Fibroblast of skin of back (primary cell): ENCODE measurements at places on chromosomes 16 and 17.
A peak's percentile ranks its signal among the peaks of the same experiment; 100 is the strongest.

- no peak for DNase-seq
These were observed 304.5 kb downstream of the CPPED1 start for GRCh38 chr16:12499032-12499745.

DNA sequence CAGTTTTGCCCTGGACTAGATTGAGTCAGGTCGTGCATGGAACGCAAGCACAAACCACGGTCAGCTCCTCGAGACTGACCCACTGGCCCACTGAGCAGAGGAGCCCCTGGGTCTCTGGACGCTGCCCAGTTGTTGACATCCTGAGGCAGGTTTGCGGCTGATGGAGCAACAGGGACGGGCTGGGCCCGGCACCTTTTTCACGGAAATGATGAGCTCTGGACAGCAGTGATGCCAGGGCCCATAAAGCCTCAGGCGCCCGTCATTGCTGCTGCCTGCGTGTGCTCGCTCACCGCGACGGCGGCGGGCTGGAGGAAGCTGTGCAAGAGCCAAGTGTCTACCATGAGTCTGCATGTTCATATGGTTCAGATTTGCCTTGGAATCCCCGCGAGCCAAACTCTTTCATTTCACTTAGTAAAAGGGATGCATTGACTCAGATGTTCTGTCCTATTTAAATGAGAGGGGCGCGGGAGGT, 30.8 kb upstream of the CRISPLD2 start:
- peak; percentile 51 for DNase-seq

GRCh38 chr17:82228278-82228841, 482 bp upstream of the SLC16A3 start:
- DNase-seq: no peak

- DNase-seq: no peak
These were observed 157.9 kb downstream of the TOX3 start for GRCh38 chr16:52389045-52389444.

DNA sequence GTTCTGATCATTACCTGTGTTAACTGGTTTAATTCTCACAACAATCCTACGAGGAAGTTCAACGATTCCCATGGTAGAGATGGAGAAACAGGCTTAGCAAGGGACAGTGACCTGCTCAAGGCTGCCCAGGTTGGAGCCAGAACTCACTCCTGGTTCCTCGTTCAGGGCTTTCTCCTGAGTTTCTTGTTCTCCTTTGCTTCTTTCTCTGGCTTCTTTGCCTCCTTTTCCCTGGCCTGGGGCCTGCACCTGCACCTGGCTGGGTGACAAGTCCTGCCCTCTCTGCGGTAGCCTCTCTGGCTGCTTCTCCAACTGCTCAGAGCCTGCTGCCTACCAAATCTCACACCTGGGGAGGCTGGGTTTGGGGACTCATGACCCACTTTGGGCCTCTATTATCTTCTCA, 2.8 kb downstream of the CCL22 start:
- no peak for DNase-seq

DNA sequence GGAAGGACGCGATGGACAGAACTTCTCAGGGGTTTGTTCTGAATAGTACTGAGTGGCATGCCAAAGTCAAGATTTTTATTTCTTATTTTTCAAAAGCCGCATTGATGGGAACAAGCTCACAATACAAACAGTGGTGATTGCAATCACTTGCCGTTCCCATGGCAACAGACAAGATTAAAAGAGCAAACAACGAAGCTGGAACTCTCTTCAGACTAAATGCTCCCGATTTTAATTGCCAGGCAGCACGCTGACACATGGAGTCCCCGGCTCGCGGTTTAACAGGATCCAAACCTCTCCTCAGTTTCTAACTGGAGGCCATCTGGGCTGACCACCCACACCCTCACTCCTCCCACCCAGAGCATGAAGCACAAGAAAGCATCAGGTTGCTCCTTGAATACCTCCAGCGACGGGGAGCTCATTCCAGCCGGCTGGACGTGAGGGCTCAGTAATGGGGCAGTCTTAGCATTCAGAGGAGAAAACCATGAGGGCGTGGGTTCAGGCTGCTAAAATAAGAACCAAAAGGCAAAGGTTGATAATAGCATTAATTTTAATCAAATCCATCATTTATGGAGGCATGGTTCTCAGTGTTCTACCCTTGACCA, 41.5 kb downstream of the AIPL1 start:
- DNase-seq: no peak

GRCh38 chr17:55642741-55643140, 79.9 kb downstream of the TMEM100 start:
- DNase-seq: peak; percentile 7

DNA sequence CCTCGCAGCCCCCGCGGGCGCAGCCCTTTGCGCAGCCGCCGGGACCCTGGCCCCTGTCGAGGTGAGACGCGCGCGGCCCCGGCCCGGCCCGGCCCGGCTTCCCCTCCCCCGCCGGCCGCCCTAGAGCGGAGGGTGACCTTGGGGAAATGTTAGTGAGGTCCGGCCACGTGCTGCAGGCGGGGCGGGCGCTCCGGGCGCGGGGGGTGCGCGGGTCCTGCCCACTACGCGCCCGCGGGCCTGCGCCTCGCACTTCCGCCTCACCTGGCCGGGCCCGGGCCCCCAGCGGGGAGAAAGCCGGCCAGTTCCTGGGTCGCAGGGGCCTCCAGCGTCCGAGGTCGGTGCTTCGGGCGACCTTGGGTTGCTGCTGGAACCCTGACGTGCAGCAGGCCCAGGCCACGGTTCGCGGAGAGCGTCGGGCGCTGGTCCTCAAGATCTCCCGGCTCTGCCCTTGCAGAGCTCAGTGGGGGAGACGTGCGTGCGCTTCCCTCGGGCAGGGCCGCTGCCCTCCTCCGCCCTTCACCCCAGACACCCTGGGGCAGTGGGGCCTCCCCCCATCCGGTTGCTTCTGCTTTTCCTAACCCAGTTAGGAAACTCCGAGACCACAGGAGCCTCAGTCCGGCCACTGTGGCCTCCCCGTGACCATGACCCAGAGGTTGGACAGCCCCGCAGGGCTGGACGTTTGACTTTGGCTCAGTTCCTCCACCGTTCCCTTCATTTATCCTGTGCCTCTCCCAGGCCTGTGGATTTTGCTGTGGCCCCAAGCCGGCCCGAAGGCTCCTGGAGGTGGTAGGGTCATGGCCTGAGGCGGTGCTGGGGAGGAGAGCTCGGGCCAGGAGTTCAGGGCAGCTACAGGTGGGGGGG, 791 bp downstream of the MCRIP2 start:
- no peak for DNase-seq

DNA sequence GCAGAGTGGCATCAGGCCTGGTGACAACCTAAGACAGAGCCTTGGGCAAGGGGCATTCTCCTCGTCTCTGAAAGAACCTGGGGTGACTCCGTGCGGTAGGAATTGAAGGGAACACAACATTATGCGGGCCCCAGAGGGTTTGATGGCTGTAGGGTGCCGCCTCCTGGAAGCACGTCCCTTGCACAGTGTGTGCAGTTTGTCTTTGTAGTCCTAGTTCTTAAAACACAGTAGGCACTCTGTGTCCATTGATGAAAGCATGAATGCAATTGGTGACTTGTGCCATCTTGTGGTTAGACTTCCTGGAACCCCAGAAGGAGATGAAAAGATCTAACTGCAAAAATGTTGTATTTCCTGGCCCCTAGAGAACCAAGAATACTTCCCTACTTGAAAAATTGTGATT, 279.8 kb downstream of the UTP18 start:
- no peak for DNase-seq

GRCh38 chr16:65122724-65123395, 997 bp upstream of the CDH11 start:
- peak; percentile 81 for DNase-seq

DNA sequence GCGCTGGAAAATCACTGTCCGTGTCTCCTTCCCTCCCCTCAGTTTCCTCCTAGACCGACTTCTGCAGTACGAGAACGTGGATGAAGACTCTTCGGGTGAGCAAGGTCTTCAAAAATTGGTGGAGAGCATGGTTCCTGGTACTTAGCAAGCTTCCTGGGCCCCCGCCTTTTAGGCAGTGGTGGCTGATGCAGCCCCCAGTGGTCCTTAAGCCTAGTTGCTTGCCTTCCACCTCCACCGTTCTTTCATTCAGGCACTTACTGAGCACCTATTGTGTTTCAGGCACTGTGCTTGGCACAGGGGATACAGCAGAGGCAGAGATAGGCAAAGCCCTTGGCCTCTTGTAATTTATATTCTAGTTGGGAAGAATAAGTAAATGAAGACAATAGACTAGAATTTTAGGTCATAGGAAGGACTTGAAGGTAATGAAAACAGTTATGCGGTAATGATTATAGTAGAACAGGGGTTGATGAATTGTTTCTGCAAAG, 767 bp downstream of the INO80E start:
- DNase-seq: no peak

DNA sequence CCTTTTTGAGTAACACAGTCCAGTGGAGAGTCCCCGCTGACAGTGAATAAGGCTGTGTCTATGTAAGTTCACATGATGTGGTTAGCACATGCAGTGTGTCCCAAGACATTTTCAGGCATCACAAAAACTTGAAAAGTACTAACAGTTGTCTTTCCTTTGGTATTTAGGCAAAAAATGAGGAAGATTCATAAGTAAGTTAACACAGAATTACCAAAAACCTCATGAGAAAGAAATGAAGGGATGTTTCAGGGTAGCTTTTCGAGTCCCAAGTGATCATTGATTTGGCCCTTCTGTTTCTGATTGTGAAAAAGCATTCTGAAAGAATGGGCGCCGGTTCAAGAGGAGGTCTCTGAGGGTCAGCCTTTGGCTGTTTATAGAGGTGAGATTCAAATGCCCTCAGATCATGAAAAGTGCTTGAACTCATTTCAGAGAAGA, 529 bp upstream of the ASPA start:
- no peak for DNase-seq

GRCh38 chr16:15650698-15651171, 690 bp downstream of the NDE1 start:
- peak; percentile 18 for DNase-seq
